Activated naive CD4-positive, alpha-beta T cell (primary cell): ENCODE measurements at places on chromosomes 11 and 22.

DNA sequence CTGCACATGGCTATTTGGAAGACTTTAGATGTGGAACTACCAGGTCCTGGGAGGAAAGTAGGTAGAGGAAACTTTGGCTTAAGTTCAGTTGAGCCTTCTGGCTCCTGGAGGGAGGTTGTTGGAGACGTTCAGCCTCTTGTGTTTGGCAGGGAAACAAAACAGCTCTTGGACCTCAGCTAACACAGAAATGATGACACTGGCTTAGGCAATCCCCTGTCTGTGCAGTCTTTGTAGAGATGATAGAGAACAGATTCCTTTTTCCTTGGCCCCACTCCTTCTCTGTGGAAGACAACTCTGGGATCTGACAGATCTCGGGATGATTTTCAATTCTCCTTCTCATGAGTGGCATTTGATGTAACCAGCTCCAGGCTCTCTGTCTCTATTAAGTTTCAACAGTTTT is 428.5 kb downstream of the TMEM135 start:
- no peak for DNase-seq

GRCh38 chr11:43992183-43992582 is 49.7 kb downstream of the C11orf96 start:
- no peak for DNase-seq

- no peak for DNase-seq
Observed at GRCh38 chr22:20464096-20464614, 26.5 kb upstream of the SCARF2 start.

- no peak for DNase-seq
Observed at GRCh38 chr11:71342951-71343827, 90.8 kb upstream of the SHANK2 start.
